ENCODE measurements at places on chromosomes 11 and 22. TPM values are rescaled to one million over a fixed set of nuclear protein-coding genes. Genes with fewer than 3 reads are reported as not detected.

GRCh38 chr22:23697031-23697970 lies 6.5 kb downstream of the RGL4 start:
- no peak for DNase-seq

The PLCB3 gene
- 51.5 TPM for total RNA-seq

- DNase-seq: no peak
Observed at GRCh38 chr11:33419924-33420323, 162.7 kb downstream of the HIPK3 start.

DNA sequence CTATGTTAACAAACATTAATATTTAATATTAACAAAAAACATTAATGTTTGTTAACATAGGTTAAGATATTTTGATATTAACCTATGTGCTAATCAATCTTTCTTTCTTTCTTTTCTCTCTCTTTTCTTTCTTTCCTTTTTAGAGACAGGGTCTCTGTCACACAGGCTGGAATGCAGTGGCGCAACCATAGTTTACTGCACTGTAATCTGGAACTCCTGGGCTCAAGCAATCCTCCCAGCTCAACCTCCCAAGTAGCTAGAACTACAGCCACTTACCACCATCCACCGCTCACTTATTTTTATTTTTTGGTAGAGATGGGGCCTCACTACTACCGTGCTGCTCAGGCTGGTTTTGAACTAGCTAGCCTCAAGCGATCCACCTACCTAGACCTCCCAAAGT lies 13.2 kb downstream of the SIK3 start:
- DNase-seq: peak; percentile 46

DNA sequence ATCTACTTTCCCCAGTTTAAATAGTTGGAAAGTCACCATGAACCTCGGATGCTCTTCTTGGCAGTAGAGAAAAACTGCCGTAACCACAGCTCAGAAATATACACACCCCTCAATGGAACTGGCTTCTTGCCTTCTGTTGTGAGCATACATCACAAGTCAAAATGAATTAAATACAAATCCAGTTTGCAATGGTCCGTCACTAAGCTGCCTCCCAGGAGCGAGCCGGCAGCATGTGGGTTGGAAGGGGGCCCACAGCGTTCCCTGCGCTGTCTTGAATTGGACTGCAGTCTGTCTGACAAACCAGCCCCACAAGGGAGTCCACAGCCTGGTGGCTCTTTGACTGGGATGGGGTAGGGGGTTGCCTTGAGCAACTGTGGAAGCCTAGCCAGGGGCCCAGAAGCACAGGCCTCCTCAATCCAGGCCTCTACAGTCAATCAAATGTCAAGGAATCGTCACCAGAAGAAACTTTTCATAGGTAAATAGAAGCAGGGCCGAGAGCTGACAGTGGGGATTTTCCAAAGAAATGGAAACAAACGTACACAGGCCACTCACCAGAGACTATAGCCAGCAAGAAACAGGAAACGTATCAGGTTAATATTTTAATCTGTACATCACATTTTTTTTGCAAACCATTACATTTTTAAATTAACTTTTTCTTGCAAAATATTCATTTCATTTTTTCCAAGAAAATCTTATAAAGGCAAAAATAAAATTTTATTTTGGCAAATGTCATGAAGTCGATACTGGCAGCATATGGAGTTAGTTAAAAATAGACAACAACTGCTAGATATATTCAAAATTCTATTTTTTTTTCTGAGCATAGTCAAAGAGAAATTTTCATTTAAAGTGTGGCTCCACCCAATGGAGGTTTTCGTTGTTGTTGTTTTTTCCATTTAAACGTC lies 38.5 kb downstream of the C11orf58 start:
- peak; percentile 42 for DNase-seq

The OR10A2 gene
- not detected for total RNA-seq

- no peak for DNase-seq
Observed at GRCh38 chr11:68689737-68690625, 5.6 kb downstream of the GAL start.

DNA sequence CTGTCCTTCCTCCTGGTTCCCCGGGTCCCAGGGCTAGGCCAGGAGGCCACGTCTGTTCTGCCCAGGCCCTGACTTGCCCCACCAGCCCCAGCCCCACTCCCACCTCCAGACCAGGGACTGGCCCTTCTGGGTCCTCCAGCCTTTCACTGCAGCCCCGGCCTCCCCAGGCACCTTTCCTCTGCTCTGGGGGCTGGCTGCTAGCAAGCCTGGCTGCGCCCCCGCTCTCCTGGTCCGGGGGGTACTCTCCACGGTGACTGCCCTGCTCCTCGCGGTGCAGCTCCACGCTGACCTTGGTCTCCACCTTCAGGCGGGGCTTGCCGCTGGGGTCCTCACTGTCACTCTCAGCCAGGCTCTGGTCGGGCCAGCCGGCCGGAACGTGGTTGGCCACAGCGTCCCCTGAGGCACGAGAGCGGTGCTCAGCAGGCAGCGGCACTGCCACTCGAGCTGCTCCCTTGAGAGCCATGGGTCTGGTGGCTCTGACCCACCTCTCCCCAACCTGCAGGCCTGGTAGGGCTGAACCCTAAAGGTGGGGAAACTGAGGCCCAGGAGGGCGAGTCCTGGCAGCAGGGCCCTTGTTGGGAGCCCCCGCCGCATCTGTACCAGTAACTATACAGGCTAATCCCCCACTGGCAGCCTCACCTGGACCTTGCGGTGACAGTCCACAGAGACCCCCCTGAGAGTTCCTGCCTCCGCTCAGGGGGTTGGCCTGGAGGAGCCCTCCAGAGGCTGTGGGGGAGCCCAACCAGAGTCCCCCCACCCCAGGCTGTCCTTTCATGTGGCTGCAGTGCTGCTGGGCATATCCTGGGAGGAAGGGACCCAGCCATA lies 29.0 kb downstream of the TRMU start:
- no peak for DNase-seq

GRCh38 chr22:33255791-33256190 lies 197.6 kb upstream of the SYN3 start:
- DNase-seq: no peak

DNA sequence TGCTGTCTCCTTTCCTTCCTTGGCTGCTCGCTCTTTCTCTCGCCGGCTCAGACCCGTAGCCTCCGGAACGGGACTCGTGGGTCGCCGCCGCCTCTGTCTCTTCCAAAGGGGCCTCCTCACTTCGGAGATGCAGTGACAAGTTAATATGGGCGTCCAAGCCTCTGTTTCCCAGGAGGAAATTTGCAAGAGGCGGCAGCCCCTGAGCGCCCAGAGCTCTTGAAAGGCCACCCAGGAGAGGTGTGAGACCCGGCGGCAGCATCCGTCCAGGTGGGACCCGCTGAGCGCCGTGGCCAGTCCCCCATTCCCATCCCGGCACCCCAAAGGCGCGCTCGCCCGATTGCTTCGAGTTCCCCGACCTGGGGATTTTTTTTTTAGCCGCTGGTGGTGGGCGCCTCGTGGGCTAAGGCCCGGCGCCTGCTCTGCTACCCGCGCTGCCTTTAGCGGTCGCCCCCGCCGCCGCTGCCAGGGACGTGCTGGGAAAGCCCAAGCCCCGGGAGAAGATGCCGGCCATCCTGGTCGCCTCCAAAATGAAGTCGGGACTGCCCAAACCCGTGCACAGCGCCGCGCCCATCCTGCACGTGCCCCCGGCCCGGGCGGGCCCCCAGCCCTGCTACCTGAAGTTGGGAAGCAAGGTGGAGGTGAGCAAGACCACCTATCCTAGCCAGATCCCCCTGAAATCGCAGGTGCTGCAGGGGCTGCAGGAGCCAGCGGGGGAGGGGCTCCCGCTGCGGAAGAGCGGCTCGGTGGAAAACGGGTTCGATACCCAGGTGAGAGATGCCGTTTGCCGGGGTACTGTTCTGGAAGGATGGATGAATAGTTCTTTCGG lies 772 bp downstream of the NAV2 start:
- no peak for DNase-seq

DNA sequence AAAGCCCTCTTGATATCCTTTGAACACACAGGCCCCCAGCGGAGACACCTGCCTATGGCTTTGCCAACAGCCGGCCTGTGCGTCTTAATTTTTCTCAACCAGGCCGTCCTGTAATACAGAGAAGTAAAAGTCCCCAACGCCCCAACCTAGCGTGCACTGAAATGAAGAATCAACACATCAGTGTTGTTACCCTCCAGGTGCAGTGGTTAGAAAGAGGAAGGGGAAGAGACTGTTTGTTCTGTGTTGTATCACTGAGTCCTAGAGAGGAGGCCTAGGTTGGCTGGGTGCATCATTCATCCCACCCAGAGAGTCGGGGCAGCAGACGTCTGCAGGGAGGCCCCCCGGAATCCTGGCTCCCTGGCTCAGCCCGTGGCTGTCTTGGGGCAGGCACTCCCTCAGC lies 25.7 kb downstream of the SGSM1 start:
- DNase-seq: no peak

DNA sequence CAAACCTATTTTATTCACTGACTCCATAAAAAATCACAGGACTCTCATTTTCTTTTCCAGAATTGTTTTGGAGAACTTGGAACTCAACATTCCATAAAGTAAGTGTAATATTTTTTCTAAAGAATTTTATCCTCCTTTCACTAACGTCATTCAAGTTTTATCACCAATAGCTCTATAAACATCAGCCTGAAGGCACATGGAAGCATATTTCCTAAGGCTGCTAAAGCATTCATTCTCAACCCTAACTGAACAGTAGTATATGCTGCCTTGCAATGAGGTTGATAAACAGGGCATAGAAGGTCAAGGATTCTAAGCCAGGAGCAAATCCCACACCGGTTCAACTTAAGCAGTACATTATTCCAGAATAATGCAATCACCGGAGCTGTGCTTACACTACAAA lies 273.9 kb downstream of the RAB38 start:
- no peak for DNase-seq

The SYT9 gene
- not detected for total RNA-seq

GRCh38 chr11:71252770-71253730 lies 673 bp upstream of the SHANK2 start:
- no peak for DNase-seq

DNA sequence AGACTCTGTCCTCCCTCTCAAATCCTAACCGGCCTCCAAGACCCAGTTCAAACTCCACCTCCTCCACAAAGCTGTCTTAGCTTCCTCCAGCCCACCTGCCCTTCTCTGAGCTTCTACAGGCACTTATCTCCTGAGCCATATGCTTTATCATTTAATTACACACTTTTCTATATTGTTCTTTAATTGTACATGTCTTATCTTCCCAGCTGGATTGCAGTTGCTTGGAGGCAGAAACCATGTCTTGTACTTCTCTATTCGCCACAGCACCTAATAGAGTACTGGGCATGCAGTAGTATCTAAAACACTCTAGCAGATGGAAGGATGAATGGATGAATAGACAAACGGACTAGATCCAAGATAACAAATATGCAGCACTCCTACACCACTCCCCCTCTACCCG lies 11.3 kb downstream of the TRIM29 start:
- DNase-seq: no peak

GRCh38 chr11:64140082-64140481 lies 25.8 kb downstream of the MACROD1 start:
- no peak for DNase-seq

DNA sequence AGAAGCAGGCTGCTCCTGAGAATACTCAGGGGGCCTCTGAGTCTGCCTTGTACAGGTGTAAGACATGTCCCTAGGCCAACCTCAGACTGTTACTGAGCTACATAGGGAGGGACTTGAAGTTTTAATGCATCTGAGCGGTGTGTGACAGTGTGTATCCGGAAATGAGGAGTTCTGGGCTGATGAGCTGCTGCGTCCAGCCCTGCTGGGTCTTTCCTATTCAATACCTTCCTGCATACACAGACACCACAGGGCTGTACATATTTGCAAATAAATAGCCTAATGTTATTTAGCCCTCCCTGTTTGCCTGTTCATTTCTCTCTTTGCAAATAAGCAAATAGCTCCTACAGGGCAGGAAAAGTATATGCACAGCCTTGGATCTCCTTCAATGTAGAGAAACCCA lies 134.7 kb upstream of the KIRREL3 start:
- DNase-seq: no peak

GRCh38 chr11:83554876-83555275 lies 268.7 kb upstream of the CCDC90B start:
- DNase-seq: no peak

The LBHD1 gene
- total RNA-seq: 2.1 TPM

DNA sequence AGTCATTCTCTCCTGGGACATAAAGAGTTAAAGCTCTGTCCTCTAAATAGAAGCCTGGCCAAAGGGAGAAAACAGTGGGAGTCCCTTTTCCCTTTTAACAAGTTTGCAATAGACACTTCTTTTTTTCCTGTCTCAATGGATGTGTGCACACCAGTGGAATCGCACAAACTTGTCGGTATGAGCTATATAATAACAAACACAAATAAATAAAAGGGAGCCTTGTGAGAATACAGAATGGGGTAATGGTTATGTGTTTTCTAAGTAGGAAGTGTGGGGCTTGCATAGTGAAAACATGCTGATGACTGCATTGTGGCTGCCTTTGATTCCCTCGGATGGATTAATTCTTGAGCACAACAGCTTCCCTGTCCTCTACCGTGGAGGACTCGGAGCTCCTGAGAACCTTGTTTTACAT lies 131.9 kb downstream of the WNT7B start:
- peak; percentile 44 for DNase-seq

DNA sequence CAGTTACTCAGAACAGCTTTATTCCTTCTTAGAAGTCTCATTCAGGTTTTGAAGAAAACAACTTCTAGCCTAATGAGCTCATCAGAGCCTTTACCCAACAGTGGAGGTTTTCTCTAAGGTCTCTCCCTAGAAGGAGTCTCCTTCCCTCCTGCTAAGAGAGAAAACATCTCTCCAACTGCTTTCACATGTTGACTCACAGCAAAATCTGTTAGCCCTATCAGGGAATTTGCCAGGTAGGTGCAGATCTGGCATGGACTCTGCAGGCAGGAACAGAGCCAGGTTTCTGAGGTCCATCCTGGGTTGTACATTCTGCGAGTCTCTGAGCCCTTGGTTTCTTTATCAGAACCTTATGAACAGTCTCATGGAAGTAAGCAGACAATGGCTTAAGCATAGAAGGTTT lies 214.4 kb downstream of the HIPK3 start:
- no peak for DNase-seq

The KLHL35 gene
- 0.41 TPM for total RNA-seq

The NAALADL1 gene
- not detected for total RNA-seq

DNA sequence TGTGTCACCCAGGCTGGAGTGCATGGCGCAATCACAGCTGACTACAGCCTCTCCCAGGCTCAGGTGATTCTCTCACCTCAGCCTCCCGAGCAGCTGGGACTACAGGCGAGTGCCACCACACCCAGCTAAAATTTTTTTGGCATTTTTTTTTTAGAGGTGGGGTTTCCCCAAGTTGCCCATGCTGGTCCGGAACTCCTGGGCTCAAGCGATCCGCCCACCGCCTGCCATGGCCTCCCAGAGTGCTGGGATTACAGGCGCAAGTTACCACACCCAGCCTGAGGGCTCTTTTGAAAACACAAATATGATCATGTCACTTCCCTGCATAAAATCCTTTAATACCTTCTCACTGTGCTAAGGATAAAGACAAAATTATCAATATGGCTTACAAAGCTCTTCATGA lies 88.1 kb downstream of the MAML2 start:
- DNase-seq: no peak

DNA sequence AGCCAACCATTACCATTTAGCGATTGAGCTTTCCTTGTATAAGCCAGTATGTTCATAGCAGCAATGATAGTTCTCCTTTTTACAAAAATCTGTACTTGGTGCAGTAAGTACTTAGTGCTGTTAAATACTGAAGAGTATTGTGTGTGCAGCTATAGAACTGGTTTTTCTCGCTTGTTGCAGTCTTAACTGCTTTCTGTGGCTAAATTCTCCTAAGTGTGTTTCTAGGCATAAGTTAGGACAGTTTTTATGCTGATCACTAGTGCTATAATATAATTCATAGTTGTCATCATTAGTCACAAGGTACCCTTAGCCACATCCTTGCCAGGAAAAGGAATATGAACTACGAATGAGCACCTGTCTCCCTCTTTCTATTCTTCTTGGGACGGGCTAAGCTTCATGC lies 107.7 kb downstream of the GRAMD1B start:
- no peak for DNase-seq
